ENCODE measurements at places on chromosomes 2 and 18.

GRCh38 chr2:10741139-10741538 is 19.7 kb downstream of the ATP6V1C2 start:
- no peak for DNase-seq

- no peak for DNase-seq
These were observed 24.6 kb downstream of the AFTPH start for GRCh38 chr2:64548761-64549160.

DNA sequence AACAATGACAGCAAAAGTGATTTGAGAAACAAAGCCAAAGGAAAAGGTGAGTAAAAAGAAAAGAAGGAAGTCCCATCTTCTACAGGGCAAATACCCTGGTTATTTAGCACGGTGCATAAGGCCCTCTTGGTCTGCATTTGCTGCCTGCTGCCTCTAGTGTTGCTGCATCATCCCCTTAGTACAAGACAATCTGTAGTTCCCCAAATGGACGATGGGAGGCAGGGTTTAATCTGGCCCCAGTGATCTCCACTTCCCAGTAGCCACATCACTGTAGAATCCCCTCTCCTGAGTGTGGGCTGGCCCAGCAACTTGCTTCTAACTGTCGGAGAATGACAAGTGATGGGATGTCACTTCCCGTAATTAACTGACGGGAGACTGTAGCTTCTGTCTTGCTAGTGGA is 85.1 kb downstream of the CTAGE1 start:
- DNase-seq = no peak

- DNase-seq = no peak
These were observed 5.3 kb upstream of the STAMBP start for GRCh38 chr2:73823416-73823815.

DNA sequence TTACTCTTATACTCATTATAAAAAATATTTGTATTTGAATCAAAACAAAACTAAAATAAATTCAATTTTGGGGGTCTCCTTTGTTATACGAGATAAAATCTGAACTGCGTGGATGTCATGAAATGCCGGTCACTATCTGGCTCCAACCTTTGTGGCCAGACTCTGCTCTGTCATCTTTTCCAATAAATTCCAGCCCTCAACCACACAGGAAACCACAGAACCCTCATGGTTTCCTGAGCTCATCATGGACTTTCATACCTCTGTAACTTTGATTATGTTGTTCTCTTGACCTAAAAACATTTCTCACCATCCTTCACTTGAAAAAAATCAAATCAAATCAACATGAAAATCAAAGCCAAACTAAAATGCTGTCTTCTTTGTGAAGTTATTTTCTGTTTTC is 724.7 kb downstream of the METTL4 start:
- DNase-seq = no peak

GRCh38 chr2:121992700-121993099 is 237.2 kb downstream of the TSN start:
- DNase-seq = no peak

- no peak for DNase-seq
These were observed 4.8 kb downstream of the RESP18 start for GRCh38 chr2:219327719-219328118.

GRCh38 chr2:137705296-137705695 is 259.0 kb upstream of the HNMT start:
- DNase-seq = no peak

- DNase-seq = no peak
These were observed 34.8 kb upstream of the TMEM177 start for GRCh38 chr2:119644186-119644585.

DNA sequence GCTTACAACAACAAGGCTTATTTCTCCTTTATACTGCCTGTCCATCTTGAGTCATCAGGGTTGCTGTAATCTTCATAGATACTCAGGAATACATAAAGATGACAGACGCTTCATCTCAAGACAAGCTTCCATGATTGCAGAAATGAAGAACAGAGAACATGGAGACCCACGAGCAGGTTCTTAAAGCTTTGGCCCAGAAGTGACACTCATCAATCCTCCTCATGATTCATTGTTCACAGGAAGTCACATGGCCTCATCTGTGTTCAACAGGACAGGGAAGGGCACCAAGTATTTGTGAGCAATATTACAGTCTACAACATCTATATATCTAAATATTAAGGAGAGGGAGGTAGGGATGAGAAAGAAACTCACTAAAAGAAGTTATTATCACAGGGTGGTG is 36.5 kb upstream of the PGAP1 start:
- DNase-seq = no peak

DNA sequence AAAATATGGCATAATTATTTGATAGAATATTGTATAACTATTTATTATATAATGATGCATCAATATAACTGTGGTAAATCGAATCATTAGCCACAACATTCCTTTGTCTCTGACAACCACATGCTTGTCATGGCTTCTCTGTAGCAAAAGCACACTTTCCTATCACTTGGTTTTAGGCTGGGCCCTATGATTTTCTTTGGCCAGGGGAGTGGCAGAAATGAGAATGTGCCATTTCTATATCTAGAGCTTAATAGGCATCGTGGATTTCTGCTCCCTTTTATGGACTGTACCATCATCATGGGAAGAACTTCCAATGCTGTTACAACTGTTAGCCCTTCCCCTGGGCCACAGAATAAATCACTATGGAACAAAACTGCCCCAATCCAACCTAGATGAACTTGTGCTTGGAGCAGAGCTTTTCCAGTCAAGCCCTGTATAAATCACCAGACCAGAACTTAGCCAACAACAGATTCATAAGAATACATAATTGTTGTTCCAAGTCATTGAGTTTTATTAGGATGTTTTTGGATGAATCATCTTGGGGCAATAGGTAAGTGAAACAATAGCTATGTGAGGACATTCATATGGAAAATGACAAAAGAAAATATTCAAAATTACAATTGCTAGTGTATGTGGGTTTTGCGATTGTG is 715.8 kb downstream of the ERBB4 start:
- no peak for DNase-seq

- no peak for DNase-seq
These were observed 1.8 kb downstream of the ZEB2 start for GRCh38 chr2:144517866-144518747.

DNA sequence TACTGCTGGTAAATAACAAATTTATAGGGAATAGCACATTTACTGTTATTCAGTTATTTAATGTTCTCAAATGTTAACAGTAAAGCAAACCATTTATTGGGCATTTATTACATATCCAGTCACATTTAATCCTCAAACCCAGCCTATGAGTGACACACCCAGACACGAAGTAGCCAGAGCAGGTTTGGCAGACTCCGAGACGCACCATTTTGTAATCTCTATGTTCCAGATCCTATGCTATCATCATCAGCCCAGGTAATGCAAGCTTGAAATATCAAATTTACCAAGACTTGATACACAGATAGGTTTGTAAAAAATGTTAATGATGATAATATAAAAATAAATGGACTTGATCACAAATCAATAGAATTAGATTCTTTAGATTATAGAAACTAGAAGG is 131.1 kb downstream of the IKZF2 start:
- no peak for DNase-seq

GRCh38 chr18:49013961-49014604 is 63.3 kb upstream of the SMAD7 start:
- no peak for DNase-seq

GRCh38 chr2:215915441-215915840 is 97.9 kb downstream of the MREG start:
- DNase-seq = no peak

- DNase-seq = no peak
These were observed 54.8 kb upstream of the CCDC178 start for GRCh38 chr18:33495278-33495677.

DNA sequence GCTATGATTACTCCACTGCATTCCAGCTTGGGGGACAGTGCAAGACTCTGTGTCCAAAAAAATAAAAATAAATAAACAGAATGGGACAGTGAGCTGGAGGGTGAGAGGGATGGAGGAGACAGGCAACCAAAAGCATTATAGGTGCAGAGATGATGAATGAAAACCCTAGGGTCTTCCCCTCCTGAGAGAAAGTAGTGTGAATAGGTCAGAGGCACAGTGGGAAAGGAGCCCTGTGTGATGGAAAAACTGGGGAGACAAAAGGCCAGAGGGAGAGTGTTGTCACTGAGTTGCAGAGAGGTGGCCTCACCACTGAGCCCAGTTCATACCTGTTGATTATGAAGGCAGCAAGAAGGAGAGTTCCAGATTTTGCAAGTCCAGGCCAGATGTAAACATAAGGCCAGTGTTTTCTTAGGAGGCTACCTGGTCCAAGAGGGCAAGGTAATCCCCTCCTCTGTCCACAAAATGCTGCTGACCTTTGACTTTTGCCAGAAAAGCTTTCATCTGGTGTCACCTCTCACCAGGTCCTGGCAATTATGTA is 17.6 kb upstream of the AGFG1 start:
- DNase-seq = no peak

DNA sequence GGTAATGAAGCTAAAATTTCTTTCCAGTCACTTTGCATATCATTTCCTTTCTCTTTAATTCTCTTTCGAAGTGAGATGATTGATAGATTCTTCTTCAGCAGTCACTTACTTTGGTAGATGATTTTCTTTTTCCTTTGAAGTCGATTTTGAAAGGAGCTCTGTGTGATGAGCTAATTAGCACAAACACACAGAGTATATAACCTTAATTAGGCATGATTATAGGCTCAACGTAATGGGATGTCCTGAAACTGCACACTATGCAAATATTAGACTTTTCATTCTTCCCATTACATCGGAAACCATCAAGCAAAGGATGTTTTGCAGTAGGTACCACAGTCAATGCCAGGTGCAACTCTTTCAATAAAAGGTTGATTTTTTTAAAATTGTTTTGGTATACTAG is 6.4 kb upstream of the CTLA4 start:
- no peak for DNase-seq

GRCh38 chr2:67255933-67256615 is 141.1 kb upstream of the ETAA1 start:
- DNase-seq = no peak

DNA sequence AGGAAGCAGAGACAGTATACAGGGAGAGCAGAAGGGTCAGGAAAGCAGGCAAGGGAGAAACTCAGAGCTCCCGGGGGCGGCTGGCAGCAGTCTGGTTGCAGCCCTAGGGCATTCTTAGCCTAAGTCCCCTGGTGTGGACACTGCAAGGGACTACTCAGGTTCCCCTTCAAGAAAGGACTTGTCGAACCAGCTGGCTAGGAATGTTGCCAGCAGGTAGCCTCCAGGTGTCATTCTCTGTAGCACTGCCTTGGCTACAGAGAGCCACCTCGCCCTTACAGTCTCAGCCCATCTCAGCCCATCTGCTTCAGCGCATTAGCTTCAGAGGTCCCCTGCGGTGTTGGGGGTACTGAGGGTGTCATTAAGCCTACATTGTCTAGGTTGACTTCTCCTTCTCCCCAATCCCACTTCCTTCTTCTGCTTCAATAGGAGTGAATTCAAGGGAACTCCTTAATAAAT is 11.3 kb upstream of the TMSB10 start:
- no peak for DNase-seq

- DNase-seq = no peak
These were observed 180.0 kb downstream of the INSIG2 start for GRCh38 chr2:118268268-118268667.

DNA sequence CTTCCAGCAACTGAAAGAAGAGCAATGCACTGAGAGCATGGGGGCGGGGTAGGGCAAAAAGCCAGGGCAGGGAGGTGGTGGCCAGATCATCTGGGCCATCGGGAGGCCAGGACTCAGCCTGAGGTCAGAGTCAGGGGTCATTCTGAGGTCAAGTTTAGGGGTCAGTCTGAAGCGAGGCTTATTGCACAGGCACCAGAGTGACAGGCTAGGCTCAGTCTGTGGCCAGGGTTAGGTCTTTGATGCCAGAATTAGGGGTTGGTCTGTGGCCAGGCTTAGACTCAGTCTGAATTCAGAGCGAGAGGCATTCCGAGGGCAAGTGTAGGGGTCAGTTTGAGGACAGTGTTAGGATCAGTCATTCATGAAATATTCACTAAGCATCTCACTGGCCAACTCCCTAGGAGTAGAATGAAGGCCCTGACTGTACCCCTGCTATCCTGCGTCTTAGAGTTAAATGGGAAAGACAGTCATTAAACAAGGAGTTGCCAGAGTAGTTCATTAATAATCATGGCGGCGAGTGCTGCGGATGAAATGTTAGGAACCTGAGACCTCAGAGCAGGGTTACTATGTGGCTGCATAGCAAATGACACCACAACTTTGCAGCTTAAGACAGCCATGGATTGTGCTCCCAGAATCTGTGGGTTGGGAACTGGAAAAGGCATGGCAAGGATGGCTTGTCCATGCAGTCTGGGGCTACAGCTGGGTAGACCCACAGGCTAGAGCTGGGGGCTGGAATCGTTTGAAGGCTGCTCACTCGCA is 198.7 kb downstream of the CYP26B1 start:
- no peak for DNase-seq

Measured in stimulated activated CD8-positive, alpha-beta memory T cell treated with anti-CD3 and anti-CD28 coated beads, Interleukin-4, amount 100 ng/mL, for 4 hours (primary cell).